ENCODE measurements at places on chromosomes 7 and 10.

DNA sequence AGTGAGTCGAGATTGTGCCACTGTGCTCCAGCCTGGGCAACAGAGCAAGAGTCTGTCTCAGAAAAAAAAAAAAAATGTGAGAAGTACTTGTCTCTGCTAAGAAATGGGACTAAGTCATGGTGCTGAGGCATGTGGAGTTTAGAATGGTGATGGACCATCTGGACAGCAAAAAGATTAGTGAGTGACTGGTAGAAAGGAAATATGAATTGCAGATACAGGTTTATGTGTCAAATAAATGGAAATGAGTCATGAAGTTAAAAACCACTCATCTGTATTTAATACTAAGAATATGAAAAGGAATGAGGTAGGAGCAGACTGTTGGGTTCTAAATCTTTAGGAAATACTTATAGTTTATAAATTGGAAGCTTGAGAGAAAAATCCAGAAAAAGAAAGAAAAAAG, 625.7 kb upstream of the ANKRD30A start:
- DNase-seq = no peak

- no peak for DNase-seq
Measured at GRCh38 chr10:34024693-34025425, 690.4 kb upstream of the NRP1 start.

- DNase-seq = peak; percentile 46
Measured at GRCh38 chr10:80498833-80499741, 38.6 kb upstream of the SH2D4B start.

GRCh38 chr7:41472427-41473125, 230.3 kb downstream of the INHBA start:
- DNase-seq = no peak

- no peak for DNase-seq
Measured at GRCh38 chr7:51459809-51460208, 143.2 kb upstream of the COBL start.

GRCh38 chr7:100632951-100633717, 8.2 kb downstream of the TFR2 start:
- DNase-seq = no peak

- no peak for DNase-seq
Measured at GRCh38 chr10:71179382-71179781, 33.0 kb upstream of the UNC5B start.

GRCh38 chr10:123882177-123882576, 9.4 kb downstream of the CPXM2 start:
- DNase-seq = no peak

- DNase-seq = no peak
Measured at GRCh38 chr10:90605506-90605905, 252.3 kb downstream of the HTR7 start.

- no peak for DNase-seq
Measured at GRCh38 chr7:70630818-70631457, 501.0 kb upstream of the GALNT17 start.

GRCh38 chr10:131020775-131021174, 290.7 kb downstream of the TCERG1L start:
- DNase-seq = no peak
